ENCODE measurements at places on chromosomes 5 and 9.

DNA sequence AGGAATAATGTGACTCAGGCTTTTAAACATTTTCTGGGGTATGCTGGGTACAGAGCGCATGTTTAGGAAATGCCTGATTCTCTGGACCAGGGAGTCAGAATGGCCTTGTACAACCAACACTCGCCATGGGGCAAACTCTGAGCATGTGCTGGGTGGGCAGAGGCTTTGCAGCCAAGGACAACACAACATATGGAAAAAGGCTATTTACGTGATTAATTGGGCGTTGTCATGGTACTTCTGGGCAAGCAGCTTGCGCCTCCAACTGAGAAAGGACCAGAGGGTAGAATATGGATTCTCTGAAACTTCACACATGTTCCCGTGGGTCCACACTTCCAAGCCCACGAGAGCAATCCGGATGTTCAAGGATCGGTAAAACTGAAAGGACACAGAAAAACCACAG, 49.1 kb downstream of the NIPAL4 start:
- no peak for DNase-seq

DNA sequence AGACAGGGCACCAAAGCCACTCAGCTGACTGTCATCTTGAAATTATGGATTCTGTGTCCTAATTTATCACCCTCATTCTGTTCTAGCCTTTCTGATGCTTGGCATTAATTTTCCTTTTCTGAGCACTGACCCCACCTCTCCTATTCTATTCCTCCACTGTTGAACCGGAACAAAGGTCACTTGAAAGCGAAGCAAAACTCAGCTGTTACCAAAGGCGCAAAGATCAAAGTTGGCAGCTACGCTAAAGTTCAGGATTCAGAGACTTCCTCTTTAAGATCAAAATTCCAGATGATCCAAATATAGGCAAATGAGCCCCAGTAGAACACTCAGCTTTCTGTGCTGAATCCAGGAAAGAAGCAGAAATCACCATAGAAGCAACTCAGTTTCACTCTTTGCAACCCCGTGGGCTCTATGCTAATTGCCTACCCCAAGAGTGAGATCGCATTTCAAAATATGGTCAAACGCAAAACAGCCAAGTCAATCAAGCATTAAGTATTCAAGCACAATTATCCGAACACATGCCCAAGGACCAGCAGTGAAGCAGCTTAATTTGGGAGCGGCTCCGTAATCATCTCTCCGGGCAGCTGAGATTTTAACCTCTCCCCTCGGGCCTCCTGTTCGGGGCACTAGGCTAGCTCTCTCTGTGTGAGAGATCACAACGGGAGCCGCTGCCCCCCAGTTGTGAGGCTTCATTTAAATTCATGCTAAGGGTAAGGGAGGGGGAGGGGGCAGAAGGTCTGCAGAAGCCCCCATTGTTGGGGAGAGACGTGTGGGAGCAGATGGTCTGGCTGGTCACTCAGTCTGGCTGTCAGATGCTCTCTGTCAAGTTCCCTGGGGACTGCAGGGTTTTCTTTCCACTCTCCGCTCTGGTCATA, 288.6 kb downstream of the ELAVL2 start:
- peak; percentile 22 for DNase-seq

DNA sequence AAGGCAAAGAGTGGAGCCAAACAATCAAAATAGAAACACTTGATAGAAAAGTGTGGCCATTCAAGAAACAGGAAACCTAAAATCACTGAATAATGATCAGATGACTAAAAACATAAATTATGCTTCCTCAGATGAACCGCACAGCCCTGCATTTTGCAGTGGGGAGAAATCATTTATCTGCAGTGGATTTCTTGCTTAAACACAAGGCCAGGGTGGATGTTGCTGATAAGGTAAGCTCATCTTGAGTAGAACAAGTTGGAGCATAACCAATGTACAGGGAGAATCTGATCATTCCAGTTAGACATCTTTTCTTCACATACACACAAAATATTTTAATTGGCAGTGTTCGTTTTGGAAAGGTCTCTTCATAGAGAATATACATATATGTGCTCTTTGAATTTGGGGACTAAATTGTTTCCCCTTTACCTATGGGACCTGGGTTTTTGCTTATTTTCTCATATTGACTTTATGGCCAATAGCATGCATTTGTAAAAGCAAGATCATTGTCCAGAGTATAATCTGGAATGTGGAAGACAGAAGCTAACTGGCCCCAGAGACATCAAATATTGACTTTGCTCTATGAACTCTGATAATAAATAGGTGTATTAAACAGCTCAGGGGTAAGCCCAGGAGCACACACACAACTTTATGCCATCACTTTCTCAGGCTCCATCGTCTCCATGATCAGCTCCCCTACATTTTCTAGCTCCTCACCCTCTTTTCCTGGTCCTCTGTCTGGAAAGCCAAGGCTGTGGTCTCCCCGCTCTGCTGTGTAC, 9.1 kb downstream of the ANKDD1B start:
- DNase-seq = no peak

GRCh38 chr9:95791695-95792094, 83.8 kb upstream of the ERCC6L2 start:
- DNase-seq = no peak

DNA sequence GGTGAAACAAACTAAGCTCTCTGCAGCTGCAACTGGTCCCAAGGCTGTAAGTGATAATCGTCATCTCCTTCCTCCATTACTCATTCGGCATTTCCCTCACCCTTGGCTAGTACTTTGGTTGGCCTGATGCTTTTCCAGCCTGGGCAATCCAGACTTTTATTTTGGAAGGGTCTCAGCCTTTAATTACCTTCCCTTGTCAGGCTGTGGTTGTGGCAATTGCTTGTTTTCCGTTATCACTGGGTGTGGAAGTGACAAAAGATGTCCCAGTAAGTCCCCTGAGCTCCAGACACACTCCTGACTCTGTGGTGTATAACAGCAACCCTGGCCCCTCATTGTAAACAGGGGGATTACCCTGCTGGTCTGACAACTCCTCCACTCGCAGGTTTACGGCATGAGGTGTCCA, 6.3 kb upstream of the FAF2 start:
- no peak for DNase-seq

- DNase-seq = no peak
Measured at GRCh38 chr5:100664140-100664539, 129.0 kb downstream of the FAM174A start.

DNA sequence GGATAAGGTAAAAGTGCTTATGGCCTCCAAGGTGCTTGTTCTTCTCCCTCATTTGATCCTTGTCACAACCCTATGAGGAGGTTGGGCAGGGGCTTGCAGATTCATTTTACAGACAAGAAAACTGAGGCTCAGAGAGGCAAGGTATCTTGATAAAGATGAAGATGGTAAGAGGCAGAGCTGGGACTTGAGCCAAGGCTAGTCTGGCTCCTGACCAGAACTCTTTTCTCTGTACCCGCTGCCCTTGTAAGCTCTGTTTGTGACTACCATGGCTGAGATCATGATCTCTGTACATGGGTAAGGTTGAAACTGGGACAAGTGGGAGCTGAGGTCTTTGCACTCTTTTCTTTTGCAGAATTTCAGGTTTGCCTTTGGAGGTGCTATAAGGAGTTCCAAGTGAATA, 33.6 kb downstream of the SEC61B start:
- DNase-seq = no peak

- DNase-seq = no peak
Measured at GRCh38 chr5:139974661-139975060, 68.4 kb downstream of the NRG2 start.

DNA sequence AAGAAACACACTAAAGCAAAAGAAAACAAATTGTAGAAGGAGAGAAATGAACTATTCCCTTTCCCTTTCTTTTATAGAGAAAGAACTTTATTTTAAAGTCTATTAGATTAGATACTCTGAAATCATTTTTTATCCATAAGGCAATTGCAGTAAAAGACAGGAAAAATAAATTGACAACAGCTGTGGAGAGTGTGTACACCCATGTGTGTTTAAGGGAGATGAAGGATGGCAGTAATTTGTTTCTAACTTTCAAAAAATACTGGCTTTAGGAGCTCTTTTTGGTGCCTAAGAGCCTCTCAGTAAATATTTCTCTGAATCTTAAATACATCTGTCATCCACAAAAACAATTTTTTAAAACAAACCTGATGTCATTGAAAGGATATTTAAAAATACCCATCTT, 18.3 kb upstream of the ARL14EPL start:
- no peak for DNase-seq

GRCh38 chr5:50726475-50727148, 60.2 kb downstream of the PARP8 start:
- DNase-seq = no peak

DNA sequence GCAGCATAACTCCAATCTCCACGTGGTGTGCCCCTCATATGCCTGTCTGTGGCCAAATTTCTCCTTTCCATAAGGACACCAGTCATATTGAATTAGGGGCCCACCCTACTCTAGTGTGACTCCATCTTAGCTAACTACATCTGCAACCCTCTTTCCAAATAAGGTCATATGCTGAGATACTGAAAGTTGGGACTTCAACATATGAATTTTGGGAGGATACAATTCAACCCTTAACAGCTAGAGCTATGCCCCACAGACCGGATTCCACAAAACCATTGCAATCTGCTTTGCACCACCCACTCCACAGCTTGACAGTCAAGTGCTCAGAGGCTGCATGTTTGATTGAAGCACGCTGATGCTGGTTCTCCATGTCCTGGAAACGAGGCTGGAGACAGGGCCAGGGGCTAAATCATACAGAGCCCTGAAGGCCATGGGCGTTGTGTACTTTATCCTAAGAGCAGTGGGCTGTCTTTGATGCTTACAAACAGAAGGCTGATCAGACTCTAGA, 122.8 kb downstream of the MTX3 start:
- no peak for DNase-seq
